ENCODE measurements at places on chromosomes 7 and 10.

DNA sequence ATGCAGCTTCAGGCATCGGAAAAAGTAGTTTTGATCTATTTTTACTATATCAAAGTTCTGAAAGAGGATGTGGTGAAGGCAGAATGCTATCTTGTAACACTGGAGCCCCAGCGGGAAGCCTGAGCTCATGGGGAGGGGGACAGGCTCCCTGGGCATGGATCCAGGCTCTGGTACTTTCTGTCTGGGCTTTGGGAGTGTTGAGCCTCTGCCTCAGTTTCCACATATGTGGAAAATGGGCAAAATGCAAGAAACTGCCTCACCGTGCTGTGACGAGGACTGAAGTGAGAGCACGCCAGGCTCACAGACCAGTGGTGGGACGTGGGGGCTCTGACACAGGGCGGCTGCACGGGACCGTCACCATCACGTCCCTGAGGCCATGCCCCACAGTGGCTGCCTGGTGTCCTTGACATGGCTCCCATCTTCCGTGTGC lies 182.9 kb upstream of the SHH start:
- no peak for DNase-seq

GRCh38 chr10:93352638-93353383 lies 129.3 kb downstream of the MYOF start:
- DNase-seq = no peak

DNA sequence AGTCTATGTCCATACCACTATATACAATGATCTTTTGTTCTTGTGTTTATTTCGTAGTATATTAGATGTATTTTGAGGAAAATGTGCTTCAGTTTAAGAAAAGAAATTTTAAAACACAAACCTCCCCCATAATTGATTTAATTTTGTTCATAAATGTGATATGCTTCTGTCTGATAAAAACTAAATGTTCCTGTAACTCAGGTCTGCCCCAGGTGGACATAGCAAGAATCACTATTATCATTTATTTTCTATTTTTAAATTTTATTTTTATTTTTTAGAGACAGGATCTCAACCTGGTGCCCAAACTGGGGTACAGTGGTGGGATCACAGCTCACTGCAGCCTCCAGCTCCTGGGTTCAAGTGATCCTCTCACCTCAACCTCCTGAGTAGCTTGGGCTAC lies 43.2 kb downstream of the BEND7 start:
- DNase-seq = no peak

DNA sequence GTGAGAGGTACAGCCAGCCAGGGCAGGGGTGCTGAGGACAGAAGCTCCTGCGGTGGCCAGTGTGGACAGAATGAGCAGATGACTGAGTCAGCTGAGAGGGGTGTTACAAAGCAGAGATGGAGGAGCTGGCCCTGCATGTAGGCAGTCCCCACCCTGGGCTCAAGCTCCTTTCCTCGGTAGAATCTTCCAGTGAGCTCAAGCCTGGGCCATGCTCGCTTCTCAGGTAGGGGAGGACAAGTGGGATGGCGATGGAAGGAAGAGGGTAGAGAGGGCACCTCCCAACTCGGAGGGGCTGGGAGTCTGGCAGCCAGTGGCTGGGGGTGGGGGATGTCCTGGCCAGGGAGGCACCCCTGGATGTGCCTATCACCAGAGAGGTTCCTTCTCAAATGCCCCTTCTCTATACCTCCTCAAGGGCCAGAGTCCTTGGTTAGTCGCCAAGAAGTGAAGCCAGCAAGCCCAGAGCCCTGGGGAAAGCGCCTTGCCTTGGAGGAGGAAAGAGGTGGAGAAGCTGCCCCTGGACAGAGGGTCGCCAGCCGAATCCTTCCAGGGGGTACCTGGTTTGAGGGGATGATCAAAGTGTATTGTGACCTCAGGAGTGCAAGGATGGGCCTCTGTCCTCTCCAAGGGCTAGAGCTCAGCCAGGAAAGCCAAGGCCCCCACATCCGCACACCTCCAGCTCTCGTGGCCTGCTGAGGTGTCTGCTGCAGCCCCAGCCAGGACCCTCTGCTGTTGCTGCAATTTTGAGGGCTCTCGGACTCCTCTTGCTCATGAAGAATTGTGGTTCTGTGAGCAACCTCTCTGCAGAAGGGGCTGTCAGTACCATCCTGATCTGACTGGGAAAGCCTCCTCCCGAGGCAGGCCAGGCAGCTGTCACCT lies 88.6 kb upstream of the MACROH2A2 start:
- no peak for DNase-seq

Data from NCI-H1417 treated with DMSO at 0.1 percent for 48 hours (cell line).